Thyroid gland (tissue), 4 donors: ENCODE measurements at places on chromosomes 7 and 10.

DNA sequence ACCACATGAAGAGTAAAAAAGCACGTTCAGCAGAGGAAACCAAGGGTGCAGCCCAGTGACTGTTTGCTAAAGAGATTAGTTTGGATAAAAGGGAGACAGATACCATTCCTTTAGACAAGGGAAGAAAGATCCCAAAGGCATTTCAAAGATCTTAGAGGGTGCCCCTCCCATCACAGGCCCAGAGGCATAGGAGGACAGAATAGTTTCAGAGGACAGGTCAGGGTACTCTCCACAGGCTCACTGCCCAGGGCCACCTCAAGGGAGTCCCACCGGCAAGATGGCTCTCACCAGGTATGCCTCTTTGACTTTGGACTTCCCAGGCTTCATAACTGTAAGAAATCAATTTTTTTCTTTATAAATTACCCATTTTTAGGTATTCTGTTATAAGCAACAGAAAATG lies 4.7 kb upstream of the TCTN3 start:
- DNase-seq = no peak

- DNase-seq = no peak
Measured at GRCh38 chr10:97597778-97598177, 8.3 kb downstream of the C10orf62 start.

- no peak for DNase-seq
Measured at GRCh38 chr10:77441353-77442166, 196.0 kb downstream of the KCNMA1 start.

GRCh38 chr10:101110856-101111523 lies 20.1 kb upstream of the TLX1 start:
- DNase-seq = no peak

DNA sequence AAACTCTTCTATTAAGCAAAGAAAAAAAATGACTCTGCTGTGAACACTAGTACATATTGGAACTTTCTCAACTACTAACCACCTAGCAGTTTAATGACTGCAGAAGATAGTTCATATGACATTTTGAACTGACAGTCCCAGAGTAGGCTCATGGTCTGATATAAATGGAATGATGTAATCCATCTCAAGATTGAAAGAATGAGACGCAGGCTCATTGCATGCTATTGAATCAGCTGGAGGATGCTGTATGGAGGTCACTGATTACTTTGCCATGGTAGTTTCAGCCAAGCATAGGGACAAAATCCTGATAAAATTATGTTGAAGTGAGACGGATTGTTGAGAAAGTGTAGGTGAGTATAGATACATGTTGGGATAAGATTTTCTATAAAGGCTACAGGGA lies 217.6 kb upstream of the SEMA3E start:
- DNase-seq = no peak

- no peak for DNase-seq
Measured at GRCh38 chr10:30553018-30553625, 76.4 kb downstream of the LYZL2 start.

- peak; percentile 16 for DNase-seq
Measured at GRCh38 chr7:127396184-127396583, 3.7 kb upstream of the ZNF800 start.

DNA sequence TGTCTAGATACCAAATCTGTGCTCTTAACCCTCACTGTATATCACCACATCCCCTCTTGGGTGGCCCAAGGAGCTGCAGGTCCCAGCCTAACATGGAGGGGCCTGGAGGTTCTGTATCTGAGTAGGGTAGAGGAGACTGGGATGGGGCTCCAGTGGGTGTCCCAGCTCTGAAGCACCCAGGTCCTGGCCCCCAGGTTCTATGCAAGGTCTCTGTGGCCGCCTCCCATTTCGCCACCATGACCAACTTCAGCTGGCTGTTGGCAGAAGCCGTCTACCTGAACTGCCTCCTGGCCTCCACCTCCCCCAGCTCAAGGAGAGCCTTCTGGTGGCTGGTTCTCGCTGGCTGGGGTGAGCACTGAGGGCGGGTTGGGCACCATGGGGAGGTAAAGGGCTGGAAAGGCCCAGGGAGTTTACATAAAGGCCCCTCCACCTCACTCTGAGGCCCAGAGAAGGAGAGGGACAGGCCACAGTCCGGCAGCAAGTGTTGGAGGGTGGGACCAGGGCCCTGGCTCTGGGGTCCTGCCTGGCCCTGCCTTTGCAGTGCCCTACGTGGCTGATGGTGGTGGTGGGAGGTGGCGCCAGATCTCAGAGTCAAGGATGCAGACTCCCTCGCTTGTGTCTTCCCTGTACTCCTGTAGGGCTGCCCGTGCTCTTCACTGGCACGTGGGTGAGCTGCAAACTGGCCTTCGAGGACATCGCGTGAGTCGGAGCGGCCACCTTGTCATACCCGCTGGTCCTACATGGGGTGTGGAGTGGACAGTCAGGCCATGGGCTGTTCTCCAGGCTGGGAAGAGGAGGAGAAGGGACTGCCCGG lies 10.2 kb downstream of the GHRHR start:
- no peak for DNase-seq

DNA sequence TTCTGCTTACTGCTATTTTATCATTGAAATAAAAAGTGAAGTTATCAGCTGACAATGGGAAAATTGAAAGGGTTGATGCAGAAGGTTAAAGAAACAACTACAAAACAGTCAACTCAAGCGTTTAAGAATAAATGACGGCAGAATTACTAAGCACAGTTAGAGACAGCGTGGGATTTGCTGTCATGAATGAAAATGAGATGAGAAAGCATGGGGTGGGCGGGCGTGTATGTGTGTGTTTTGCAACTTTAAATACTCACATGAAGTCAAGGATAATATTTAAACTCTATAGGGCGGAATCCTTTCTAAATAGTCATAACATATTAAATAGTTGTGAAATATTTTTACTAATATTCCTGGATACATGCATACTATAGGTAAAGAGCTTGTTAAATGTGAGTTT lies 450.8 kb downstream of the ETV1 start:
- no peak for DNase-seq

DNA sequence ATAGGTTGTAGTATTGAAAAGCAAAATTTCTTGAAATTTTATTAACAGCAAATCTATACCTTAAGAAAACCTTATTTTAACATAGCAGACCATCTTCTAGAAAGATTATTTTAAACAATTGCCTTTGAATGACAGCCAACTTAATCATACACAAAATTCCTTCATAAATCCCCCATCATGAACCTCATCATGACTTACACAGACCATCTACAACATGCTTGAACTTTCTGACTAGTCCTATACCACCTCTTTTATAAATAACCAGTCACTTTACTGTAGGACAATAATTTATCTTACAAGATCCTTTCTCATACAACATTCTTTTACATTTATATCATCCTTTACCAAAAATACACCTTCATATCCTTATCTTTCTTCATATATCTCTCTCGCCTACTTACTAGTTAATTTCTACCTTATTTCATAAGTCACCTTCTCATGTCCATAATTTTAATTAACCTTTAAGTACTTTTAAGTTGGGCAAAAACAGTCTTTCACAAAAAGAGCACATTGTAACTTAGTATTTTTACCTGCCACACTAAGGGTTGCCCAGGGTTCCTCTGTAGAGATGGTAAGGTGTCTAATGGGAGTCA lies 16.6 kb upstream of the PTN start:
- no peak for DNase-seq

GRCh38 chr10:29583674-29584073 lies 51.1 kb downstream of the SVIL start:
- no peak for DNase-seq

- DNase-seq = peak; percentile 44
Measured at GRCh38 chr7:81769891-81770727, at the start of gene HGF. TSS of gene HGF (minus strand) at chr7:81770047. CDS start at chr7:81769971, 76 bp downstream.

DNA sequence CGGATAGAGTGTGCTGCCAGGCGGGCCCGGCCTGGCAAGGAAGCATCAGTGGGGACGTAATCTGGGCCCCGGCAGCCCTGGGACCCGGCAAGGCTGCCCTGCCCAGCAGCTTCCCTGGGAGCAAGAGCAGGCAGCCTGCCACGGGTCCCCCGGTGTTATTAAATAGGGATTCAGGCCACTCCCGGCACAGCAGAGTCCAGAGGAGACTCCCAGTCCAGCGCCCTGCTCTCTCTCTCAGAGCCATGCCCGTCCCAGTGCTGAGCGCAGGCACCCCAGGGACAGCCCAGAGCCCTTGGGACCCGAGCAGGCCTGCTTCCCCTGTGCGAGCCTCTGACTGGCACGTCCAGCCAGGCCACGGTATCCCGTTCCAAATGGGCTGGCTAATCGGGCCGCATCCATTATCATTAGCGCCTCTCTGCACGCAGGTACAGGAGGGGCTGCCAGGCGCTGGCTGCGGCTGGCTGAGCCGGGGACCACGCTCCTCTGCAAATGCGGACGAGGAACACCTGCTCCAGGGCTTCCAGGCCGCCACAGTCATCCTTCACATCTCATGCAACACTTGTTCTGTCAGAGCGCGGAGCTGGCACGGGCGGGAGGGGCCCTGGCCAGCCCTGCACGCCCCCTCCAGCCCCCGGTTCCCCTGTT lies 344.2 kb upstream of the MKI67 start:
- no peak for DNase-seq

DNA sequence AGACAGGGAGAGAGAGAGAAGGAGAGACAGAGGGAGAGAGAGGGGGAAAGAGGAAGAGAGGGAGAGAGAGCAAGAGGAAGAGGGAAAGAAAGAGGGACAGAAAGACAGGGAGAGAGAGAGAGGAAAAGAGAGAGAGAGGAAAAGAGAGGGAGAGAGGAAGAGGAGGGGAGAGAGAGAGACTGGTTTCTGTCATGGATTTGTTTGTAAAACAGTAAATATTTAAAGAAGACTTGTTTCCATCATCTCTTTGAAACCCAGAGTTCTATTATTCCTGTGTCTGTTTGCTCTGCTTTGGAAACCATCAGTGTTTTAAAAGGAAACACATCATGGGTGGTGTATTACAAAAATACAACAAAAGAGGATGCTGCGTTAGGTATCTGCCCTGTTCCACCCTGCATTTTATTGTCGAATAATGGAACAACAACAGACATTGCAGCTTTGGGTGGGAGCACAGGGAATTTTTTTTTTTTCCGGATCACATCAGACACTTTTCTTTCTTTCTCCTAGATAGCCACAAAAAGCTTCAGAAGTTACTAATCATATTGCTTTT lies 150.7 kb upstream of the RSU1 start:
- no peak for DNase-seq

- DNase-seq = no peak
Measured at GRCh38 chr7:28661826-28662595, 249.7 kb downstream of the CREB5 start.

GRCh38 chr10:114303556-114303955 lies 64.5 kb downstream of the VWA2 start:
- DNase-seq = no peak

DNA sequence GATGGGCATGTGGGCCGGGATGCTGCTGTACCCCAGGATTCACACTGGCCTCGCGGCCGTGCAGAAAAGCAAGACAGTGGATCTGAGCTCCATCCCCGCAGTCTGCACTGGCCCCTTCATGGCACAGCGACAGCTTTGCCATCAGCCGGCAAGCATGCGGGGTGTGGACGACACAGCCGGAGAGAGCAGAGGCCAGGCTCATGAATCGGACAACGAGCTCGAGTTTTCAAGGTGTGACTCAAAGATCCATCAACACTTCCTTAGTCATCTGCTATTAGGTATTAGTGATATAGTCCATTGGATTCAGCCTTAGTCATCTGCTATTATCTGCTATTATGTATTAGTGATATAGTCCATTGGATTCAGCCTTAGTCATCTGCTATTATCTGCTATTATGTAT lies 254.7 kb downstream of the KLF6 start:
- DNase-seq = no peak

- no peak for DNase-seq
Measured at GRCh38 chr7:6161463-6162330, 110.7 kb downstream of the CYTH3 start.

- DNase-seq = no peak
Measured at GRCh38 chr7:17274551-17275245, 23.8 kb upstream of the AHR start.

GRCh38 chr7:55078465-55079372 lies 59.9 kb downstream of the EGFR start:
- no peak for DNase-seq

DNA sequence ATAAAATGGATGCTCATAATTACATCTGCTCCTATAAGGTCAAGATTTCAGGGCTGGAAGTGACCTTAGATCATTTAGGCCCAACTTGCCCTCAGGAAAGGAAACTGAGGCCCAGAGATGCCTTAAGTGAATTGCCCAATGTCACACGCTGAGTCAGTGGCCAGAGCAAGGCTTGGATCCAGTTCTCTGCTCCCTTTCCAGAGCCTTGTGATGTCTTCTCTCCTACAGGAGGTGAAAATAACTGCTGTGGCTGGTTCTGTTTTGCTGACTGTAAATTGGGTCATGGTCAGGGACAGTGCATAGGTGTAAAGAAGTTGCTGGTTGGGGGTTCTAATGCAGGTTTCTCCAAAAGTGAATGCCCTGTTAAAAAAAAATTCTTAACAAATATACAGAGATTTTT lies 91.3 kb downstream of the TCF7L2 start:
- no peak for DNase-seq

- DNase-seq = no peak
Measured at GRCh38 chr10:44571701-44572100, 186.8 kb upstream of the CXCL12 start.
